HS-5 (cell line): ENCODE measurements at places on chromosomes 13 and 19.

DNA sequence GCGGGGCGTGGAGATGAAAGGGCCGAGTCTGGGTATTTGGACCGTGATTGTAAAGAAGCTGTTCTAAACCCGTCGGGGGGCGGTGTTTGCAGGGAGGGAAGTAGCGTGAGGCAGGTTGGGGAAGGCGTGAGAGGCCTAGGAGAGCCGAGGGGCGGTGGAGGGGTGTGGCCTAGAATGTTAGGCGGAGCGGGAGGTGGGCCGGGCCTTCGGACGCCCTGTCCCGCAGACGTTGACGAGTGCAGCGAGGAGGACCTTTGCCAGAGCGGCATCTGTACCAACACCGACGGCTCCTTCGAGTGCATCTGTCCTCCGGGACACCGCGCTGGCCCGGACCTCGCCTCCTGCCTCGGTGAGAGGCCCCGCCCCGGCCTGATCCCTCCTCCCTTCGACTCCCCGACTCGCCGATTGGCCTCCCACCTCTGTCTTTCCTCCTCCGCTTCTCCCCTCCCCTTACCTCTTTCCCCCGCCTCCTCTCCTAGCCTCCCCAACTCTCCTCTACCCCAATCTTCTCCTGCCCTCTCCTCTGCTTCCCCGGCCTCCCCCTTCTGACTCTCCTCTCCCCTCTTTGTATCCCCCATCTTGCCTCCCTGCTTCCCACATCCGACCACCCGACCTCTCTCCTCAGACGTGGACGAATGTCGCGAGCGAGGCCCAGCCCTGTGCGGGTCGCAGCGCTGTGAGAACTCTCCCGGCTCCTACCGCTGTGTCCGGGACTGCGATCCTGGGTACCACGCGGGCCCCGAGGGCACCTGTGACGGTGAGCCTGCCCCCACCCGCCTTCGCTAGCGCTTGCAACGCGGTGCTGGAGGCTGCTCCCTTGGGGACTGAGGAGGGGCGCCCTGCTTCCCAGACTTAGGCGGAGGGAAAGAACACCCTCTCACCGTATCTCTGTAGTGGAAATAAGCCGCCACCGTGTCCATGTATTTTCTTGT, 12.8 kb downstream of the LTBP4 start:
- no peak for DNase-seq

DNA sequence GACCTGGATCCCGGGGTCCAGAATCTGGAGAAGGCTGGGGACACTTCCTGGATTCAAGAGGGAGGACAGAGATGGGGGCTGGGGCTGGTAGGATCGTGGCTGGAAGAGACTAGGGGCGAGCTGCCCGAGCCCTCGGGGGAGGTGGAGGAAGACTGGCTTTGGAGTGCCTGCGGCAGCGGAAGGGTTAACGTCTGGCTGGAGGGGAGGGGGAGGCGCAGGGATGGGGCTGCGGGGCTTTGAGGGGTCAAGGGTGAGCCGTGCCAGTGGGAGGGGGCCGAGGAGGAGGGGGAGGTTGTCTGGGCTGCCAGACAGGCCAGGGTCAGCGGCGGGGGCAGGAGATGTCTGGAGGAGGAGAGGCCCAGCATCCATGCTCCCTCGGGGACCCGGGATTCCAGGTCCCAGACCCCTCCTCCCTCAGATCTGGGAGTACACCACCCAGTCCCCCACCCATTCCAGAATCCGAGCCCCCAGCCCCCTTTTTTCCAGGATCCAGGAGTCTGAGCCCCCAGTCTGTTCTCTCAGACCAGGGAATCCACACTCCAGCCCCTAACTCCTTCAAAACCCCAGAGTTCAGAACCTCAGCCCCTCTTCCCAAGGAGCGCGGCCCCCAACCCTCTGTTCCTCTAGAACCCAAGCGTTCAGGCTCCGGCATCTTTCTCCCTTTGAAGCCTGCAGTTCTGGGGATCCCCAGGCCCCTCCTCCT, 3.2 kb upstream of the SPACA6 start:
- DNase-seq: no peak

GRCh38 chr19:13652810-13653590, 111.3 kb upstream of the MRI1 start:
- DNase-seq: no peak

DNA sequence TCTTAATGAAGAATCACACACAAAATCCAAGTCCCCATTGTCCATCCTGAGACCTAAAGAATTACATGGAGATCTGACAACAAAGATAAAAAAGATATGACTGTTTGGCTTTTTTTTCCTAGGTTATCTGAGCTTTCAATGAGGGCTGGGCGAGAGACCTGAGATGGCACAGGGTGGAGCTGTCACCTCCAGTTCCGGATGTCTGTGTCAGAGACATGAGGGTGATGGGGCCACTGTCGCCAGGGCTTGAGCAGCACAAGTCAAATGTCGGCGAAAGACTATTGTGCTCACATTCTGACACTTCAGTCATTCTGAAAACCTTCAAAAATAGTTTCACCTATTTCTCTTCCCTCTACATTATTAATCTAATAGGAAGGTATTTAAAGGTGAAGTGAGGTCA, 65.7 kb downstream of the SLC7A1 start:
- DNase-seq: no peak

DNA sequence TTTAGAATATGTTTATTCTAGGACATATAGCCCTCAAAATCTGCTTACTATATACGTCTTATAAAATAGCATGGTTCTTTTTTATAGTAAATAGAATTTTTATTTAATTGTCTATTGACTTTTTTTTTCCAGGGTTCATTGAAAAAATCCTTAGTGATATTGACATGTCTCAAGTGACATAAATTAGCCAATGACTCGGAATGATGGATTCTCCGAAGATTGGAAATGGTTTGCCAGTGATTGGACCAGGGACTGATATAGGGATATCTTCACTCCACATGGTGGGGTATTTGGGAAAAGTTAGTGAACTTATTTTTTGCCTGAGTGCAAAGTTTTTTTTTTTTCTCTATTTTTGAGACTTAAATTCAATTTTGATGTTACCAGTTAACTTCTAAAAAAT, 3.2 kb downstream of the USPL1 start:
- DNase-seq: no peak

DNA sequence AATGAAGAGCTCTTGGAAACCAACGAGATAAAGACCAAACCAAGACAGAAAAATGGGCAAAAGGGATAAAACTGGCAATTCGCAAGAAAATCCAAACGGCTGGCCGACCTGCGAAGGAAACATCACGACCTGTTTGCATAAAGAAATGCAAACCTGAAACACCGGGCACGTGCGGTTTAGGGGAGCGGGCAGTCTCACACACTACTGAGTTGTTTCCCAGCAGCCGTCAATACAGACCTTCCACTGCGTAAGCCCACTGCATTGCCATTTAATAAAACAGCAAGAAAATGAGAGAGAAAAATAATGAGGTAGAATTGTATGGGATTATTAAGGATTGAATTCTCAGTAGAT, 642 bp upstream of the PEG3 start:
- no peak for DNase-seq

DNA sequence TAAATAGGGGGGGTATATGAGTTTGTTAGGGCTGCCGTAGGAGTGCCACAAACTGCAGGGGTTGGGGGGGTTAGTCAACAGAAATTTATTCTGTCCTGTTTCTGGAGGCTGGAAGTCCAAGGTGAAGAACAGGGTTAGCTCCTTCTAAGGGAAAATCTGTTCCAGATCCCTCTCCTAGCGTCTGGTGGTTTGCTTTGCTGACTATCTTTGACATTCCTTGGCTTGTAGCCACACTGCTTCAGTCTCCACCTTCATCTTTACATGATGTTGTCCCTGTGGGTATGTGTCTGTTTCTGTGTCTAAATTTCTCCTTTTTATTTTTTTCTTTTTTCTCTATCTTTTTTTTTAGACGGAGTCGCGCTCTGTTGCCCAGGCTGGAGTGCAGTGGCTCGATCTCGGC, 8.1 kb upstream of the ICAM1 start:
- no peak for DNase-seq
